ENCODE measurements at places on chromosomes 5 and 9. TPM values are rescaled to one million over a fixed set of nuclear protein-coding genes. Genes with fewer than 3 reads are reported as not detected.

The ZNF618 gene
- total RNA-seq: 15.1 TPM

The LNPEP gene
- 32.2 TPM for total RNA-seq

The ALDH1A1 gene
- total RNA-seq: 450 TPM

The DCANP1 gene
- not detected for total RNA-seq

The NKD2 gene
- total RNA-seq: 2.2 TPM

The DYNC2I2 gene
- 59.9 TPM for total RNA-seq

The FBXL17 gene
- 16.8 TPM for total RNA-seq

The PCDHGB6 gene
- 4.2 TPM for total RNA-seq

The FOXD4L4 gene
- not detected for total RNA-seq

The SLC25A51 gene
- 103 TPM for total RNA-seq

The PRR7 gene
- total RNA-seq: 4.7 TPM

The NR2F1 gene
- total RNA-seq: 68.3 TPM

The CLINT1 gene
- 87.0 TPM for total RNA-seq

The NRG2 gene
- under 0.01 TPM for total RNA-seq

The TNFSF8 gene
- not detected for total RNA-seq

The COL15A1 gene
- 1.7 TPM for total RNA-seq

Data from fibroblast of villous mesenchyme (primary cell).